ENCODE measurements at places on chromosomes 11 and 22.

DNA sequence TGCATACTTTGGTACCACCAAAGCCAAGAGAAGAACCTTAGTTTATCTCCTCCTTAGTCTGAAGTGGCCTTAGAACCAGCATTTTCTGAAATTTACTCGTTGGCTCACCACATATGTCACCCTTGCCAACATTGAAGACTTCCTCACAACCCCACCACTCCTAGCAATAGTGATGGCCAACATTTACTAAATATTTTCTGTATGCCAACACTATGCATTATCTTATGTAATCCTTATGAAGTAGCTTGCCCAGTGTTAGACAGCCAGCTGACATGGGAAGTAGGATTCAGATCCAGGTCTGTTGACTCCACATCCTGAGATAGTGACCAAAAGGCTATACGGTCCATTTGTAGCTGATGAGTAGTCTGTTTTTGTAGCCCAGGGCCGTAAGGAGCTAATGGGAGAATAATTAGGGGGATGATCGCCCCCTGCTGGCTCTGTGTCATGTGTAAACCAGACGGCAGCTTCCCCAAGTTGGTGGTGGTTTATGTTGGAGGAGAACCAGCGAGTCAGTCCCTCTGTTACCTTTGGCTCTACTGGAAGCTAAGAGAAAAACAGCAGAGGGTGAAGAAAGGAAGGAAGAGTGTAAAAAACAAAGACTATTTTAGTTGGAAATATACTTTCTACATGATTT lies 120.5 kb upstream of the RASSF10 start:
- DNase-seq = peak; percentile 71

DNA sequence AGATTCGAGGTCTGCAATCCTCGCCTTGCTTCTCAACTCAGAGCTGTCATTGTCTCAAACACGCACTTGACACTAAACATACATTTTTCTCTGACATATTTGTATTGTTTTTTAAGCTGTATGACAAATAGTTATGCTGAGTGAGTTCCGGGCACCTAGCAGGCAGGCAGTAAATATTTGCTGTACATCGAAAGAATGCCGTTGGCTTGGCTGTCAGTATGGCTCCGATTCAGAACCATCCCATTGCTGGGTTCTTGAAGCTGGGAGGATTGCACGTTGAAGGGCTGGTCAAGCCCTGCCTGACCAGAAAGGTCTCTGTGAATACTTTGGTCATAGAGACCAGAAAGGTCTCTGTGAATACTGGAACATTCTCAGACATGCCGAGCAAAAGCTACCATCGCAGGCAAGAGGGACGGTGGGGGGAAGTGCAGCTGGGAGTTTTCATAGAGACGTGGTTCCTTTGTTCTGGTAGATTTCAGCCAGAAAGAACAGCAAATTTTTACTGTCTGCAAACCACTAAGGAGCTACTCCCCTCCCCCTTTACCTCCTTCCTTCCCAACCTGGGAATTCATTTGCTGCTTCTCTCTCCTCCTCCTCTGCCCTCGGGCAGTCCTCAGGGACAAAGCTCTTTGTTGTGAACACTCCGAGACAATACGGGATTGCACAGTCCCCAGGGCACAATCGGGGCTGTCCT lies 202.2 kb upstream of the SORL1-AS1 start:
- DNase-seq = no peak

- DNase-seq = no peak
These were observed 20.3 kb downstream of the UQCR10 start for GRCh38 chr22:29787371-29787980.

DNA sequence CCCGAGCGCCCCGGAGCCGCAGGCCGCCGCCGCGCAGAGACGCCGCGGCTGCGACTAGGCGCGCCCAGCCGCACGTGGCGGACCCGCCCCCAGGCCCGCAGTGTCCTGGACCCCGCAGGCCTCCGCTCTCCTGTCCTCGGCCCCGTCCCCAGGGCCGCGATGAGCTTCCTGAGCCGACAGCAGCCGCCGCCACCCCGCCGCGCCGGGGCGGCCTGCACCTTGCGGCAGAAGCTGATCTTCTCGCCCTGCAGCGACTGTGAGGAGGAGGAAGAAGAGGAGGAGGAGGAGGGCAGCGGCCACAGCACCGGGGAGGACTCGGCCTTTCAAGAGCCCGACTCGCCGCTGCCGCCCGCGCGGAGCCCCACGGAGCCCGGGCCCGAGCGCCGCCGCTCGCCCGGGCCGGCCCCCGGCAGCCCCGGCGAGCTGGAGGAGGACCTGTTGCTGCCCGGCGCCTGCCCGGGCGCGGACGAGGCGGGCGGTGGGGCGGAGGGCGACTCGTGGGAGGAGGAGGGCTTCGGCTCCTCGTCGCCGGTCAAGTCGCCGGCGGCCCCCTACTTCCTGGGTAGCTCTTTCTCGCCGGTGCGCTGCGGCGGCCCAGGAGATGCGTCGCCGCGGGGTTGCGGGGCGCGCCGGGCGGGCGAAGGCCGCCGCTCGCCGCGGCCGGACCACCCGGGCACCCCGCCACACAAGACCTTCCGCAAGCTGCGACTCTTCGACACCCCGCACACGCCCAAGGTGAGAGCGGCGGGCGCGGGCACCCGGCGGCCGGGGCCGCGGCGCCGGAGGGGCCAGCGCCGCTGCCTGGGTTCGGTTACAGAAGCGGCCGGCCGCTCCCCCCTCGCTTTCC lies 528 bp downstream of the WEE1 start:
- DNase-seq = no peak

- DNase-seq = no peak
These were observed 82.7 kb upstream of the MYOD1 start for GRCh38 chr11:17636721-17637120.
